AG08395 (cell line): ENCODE measurements at places on chromosomes 16 and 17.

GRCh38 chr16:81376880-81377279 is 62.1 kb downstream of the GAN start:
- DNase-seq: no peak

- DNase-seq: no peak
Measured at GRCh38 chr17:62625184-62625869, 2.1 kb upstream of the MRC2 start.

- DNase-seq: peak; percentile 9
Measured at GRCh38 chr16:17921357-17921978, 415.1 kb downstream of the NPIPA8 start.

GRCh38 chr17:79478051-79478461 is 132.8 kb downstream of the RBFOX3 start:
- peak; percentile 48 for DNase-seq

DNA sequence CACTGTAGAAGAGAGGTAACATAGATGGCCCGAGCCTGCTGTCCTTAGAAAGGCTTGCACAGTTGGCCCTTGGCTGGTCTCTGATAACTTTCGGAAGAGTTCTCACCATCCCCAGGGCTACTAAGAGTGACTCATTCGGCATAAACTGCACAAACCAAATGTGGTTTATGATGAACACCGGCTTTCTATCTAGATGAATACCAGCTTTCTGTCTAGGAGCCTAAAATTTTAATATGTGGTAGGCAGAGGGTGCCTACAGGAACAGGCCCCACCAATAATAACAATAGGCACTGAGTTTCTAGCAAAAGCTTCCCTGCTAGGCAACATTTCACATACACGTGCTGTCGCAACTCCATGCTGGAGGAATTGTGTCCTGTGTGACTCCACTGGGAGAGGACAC is 15.4 kb downstream of the CNOT1 start:
- DNase-seq: peak; percentile 65

DNA sequence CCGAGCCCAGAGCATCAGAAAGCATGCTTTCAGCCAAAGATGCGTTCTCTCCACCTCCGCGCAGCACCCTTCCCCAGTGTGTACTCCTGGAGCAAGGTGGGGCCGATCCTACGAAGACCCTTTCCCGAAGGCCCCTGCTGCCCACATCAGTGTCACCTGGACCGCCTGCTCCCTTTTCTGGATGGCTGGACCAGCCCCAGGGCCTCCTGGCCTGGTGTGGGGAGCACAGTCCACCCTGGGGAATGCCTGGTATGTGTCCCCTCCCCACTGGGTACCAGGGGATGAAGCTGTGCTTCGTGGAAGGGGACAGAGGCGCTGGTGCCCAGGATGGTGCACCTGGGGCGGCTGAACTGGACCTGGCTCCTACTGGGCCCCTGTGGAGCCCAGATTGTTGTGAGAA is 173.8 kb downstream of the SEC14L1 start:
- no peak for DNase-seq
